ENCODE measurements at places on chromosomes 4 and X. TPM values are rescaled to one million over a fixed set of nuclear protein-coding genes. Genes with fewer than 3 reads are reported as not detected.

DNA sequence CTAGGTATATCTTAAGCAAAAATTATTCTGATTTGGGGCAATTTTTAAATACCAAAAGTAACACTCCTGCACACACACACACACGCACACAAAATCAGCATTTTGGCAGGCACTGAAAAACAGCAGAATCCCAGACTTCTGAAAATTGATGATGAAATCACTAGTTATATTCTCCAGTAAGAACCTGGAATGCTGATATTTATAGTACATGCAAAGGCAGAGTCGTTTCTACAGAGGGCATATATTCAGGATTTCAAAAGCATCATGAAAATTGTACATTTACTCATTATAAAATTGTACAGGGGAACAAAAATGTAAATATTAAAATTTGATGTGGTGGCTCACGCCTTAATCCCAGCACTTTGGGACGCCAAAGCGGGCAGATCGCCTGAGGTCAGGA is 352.5 kb upstream of the PITX2 start:
- DNase-seq = no peak

GRCh38 chr4:24266951-24267722 is 317.2 kb downstream of the DHX15 start:
- no peak for DNase-seq

- DNase-seq = no peak
These were observed 296.1 kb downstream of the TRIML1 start for GRCh38 chr4:188435381-188435780.

DNA sequence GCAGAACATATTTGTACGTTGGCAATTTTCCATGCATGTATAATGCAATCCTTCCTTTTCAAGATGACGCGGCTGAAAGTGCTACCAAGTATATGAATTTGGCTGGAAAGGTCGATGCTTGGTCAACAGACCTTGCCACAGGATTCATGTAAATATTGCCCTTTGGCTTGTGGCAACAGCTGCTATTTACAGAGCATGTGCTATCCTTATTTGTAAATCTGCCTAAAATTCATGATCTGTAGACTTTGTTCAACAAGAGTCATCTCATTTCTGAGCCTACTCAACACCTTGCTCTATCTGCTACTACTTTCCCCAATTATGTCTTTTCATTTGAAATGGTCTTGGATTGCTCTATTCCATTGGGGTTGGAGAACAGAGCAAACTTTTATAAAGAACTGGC is 1.9 kb upstream of the SMARCA1 start:
- no peak for DNase-seq

DNA sequence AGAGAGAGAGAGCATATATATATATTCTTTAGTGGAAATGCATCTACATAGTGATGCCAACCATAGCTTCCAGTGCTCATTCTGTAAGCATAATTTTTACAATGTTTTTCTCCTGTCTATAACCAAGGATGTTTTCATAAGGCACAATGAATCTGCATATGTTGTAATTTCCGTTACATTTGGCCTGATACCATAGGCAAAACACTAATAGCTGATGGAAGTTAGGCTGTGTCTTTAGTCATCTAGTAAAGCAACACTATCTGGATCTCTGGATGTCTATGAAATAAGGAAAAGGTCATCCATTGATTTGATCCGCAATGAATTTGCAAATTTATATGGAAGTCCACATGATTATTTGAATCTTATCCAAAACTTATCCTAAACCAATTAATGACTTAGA is 8.1 kb downstream of the PCDH7 start:
- DNase-seq = no peak

- DNase-seq = no peak
These were observed 13.3 kb upstream of the ARHGEF6 start for GRCh38 chrX:136794080-136794479.

DNA sequence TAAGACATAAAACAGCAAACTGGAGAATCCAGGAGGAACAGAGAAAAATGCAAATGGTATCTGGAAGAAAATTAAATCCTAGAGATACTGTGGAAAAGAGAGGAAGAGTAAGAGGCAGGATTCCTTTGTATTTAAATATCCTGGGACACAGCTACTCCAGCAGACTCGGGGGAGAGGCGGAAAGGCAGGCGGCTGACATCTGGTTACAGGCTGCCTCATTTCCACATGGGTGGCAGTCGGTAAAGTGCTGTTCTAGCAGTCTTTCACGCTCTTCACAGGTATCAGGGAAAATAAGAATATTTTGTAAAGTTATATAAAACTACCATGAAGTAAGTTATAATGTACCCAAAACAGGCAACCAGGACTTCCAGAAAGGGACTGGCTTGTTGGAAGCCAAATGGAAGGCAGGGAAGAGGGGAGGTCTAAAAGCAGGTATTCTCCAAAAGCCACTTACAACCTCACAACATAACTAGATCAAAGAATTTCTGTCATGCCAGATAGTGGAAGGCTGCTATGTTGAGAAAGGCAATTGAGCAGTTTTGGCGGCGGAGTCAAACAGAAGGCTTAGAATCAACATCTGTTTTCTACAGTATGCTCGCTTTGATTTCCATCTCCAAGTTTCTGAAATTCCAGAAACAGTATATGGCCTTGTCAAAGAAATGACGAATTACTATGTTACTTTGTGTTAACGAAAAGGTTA is 1.3 kb upstream of the TIGD2 start:
- DNase-seq = no peak

DNA sequence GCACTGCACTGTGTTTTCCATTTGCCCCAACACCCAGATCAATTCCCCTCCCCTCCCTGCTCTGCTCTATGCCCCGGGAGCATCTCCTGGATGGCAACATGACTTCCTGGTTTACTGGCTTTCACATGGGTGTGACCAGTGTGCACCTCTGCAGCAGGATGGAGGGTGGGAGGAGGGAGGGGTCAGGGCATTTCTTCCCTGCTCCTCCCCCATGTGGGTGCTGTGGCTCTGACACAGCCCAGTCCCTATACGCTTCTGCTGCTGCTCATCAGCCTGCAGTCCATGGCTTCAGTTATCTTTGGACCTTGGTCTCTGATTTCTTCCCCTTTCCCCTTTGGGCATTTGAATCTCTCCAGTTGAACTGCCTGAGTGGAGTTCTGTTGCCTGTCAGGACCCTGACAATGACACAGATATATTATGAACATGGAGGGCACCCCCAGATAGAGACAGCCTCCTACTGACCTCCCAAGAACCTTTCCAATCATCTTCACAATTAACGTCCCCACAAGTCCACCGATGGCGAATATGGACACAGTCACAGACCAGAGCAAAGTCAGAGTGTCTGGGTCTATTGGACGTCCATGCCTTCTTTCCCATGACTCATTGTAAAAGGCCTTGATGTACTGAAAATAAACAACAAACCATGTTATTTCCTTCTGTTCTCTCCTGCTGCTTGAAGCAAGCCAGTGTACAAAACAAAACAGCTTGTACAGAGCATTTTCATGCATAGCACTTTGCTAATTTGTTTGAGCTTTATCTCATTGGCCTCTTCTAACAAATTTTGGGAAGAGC is 24.8 kb downstream of the SLC2A9 start:
- DNase-seq = no peak

- no peak for DNase-seq
These were observed 197.8 kb upstream of the ARX start for GRCh38 chrX:25213611-25214010.

DNA sequence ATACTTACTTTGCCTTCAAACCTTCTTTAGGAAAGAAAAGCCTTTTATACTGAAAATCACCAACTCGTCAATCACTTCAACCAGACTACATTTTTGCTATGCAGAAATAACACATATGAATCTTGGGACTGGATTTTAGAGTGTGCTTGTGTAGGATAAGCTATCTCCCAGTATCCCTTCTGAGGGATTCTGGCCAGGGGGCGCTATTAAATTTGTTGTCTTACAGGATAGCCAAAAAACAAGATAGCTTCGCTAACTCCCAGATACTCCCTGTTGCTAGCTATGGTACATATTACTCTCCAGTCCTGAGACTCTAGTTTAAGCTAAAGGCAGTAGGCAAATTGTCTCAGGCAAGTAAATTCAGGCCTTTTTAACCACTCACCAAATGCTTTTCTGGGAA is 167.2 kb downstream of the LHFPL1 start:
- no peak for DNase-seq

- no peak for DNase-seq
These were observed 17.6 kb downstream of the UNC5C start for GRCh38 chr4:95531141-95531540.

GRCh38 chrX:48934581-48935300 is 15.9 kb upstream of the PIM2 start:
- DNase-seq = no peak

- no peak for DNase-seq
These were observed 285.5 kb downstream of the PDGFC start for GRCh38 chr4:156686120-156686519.

- DNase-seq = no peak
These were observed 44.7 kb downstream of the USO1 start for GRCh38 chr4:75769036-75769435.

DNA sequence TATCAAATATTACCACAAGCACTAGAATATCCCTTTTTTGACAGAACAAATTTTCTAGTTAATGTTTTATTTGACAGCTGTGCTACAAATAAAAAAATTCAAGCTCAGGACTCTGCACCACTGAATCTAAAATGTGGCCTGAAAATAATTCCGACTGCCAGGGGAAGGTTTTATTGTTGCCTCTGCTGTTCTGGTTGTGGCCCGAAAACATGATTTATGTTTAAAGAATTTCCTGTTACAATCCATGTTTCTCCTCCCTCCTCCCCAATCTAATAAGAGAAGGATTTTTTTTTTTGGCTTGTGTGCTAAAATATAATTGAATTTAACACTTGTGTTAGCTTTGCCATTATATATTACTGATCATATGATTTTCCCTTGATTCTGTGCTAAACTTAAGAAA is 227.8 kb downstream of the DCLK2 start:
- DNase-seq = no peak

- DNase-seq = no peak
These were observed 674.3 kb upstream of the AMOT start for GRCh38 chrX:113514906-113515305.

GRCh38 chr4:38995660-38996005 is 36.6 kb downstream of the TMEM156 start:
- no peak for DNase-seq

DNA sequence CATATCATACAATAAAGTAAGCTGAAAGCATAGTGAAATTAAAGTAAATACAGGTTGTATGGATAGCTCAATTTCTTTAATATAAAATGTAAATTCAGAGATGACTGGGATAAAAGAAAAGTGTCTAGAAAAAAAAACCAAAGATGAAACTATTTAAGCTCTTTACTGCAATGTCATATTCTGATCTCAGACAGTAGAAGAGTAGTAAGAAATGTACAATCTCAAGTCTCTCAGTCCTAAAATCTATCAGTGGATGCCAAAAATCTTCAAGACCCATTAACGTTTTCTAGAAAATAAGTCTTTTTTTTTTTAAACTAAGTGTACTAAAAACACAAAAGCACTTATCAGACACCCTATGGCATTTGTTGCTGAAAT is 13.8 kb downstream of the MGARP start:
- DNase-seq = no peak

DNA sequence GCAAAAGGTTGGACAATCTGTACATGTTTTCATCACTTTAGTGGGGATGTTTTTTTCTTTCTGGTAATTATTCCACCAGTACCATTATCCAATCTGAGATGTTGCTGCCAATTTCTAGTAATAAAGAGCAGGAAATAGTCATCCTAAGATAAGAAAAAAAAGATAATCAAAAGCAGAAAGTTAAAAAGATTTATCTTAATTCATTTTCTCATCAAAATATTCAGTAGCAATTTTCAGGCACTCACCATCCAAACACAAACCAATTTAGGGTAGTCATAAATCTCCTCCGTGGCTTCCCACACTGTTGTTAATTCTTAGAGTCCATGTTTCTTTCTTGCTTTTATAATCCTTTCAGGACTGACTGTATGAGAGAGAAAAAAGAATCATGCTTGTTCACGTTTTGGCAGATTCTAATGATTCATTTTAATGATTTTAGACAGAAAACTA is 263.7 kb upstream of the UGT8 start:
- DNase-seq = no peak

- no peak for DNase-seq
These were observed 15.4 kb downstream of the NKX6-1 start for GRCh38 chr4:84483688-84484087.

- no peak for DNase-seq
These were observed 243.6 kb upstream of the GPRIN3 start for GRCh38 chr4:89551191-89551590.

DNA sequence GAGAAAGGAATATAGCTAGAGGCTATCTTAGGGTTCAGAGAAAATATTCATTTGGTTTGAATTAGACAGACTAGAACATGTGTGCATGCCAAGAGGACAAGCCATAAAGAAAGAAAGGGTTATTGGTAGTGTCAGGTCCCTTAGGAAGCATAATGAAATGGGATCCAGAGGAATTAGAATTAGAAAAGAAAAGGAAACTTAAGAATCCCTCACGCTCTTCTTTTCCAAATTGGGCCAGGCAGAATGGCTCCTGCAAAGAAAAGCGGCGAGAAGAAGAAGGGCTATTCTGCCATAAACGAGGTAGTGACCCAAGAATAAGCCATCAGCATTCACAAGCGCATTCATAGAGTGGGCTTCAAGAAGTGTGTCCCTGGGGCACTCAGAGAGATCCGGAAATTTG is 4.9 kb upstream of the ABCG2 start:
- no peak for DNase-seq

DNA sequence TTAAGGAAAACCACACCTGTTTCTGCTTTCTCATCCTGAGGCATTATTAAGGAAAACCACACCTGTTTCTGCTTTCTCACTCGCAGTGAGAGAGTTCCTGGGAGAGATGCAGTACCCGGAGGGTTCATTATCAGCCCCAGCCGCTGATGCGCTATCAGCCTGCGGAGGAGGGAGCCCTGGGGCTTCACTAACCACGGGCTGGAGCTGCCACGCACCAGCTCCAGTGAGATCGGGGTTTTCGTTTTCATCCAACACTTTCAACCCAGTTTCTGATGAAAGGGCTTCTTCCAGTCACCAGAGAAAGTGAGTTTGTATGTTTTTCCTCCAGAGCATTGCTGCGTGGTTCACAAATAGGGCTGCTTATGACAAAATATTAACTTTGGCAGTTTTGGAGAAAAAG is 93.2 kb upstream of the PRKX start:
- DNase-seq = no peak

- no peak for DNase-seq
These were observed 331.6 kb upstream of the FAM241A start for GRCh38 chr4:111813555-111814140.

- DNase-seq = no peak
These were observed 778.1 kb upstream of the GRID2 start for GRCh38 chr4:91525621-91526020.

GRCh38 chr4:1056671-1057402 is 45.4 kb downstream of the FGFRL1 start:
- DNase-seq = no peak

GRCh38 chr4:11801466-11802446 is 373.1 kb upstream of the HS3ST1 start:
- DNase-seq = no peak

ACSL1 gene
- total RNA-seq = 28.6 TPM

BEX4 gene
- 50.9 TPM for total RNA-seq

AKAP4 gene
- total RNA-seq = not detected

SORBS2 gene
- 33.2 TPM for total RNA-seq

TNMD gene
- total RNA-seq = not detected

CHRDL1 gene
- total RNA-seq = 0.63 TPM

TMPRSS11D gene
- total RNA-seq = not detected

GRPR gene
- total RNA-seq = 4.7 TPM

MED28 gene
- 45.8 TPM for total RNA-seq

PCDH19 gene
- total RNA-seq = 1.7 TPM

DMRTC1B gene
- not detected for total RNA-seq

ZNF81 gene
- 9.6 TPM for total RNA-seq

LPAR4 gene
- 2.6 TPM for total RNA-seq

SAGE1 gene
- not detected for total RNA-seq

POU4F2 gene
- total RNA-seq = not detected

MAGEB1 gene
- total RNA-seq = not detected

UBL4A gene
- total RNA-seq = 17.4 TPM

HTR2C gene
- not detected for total RNA-seq
